ENCODE measurements at places on chromosomes 12 and 14.
A peak's percentile ranks its signal among the peaks of the same experiment; 100 is the strongest.

DNA sequence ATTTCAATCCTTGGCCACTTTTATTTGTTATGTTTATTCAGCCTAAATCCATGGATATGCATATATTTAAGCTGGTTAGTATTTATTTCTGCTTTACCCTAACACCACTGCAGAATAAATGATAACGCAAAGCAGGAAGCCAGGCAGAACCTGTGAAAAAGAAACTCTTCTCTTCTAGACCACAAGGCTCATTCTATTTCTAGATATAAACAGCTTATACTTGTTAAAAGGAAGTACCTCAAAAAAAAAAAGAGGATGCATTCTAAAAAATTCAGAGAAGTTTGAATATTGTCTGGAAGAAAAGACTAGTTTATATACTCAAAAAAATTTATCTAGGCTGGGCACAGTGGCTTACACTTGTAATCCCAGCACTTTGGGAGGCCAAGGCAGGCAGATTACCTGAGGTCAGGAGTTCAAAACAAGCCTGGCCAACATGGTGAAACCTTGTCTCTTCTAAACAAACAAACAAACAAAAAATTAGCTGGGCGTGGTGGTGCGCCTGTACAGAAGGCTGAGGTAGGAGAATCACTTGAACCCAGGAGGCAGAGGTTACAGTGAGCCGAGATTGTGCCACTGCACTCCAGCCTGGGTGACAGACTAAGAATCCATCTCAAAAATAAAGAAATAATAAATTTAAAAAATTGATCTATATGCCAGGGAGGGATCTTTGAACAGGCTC, 55.8 kb downstream of the GALNT4 start:
- no peak for DNase-seq

DNA sequence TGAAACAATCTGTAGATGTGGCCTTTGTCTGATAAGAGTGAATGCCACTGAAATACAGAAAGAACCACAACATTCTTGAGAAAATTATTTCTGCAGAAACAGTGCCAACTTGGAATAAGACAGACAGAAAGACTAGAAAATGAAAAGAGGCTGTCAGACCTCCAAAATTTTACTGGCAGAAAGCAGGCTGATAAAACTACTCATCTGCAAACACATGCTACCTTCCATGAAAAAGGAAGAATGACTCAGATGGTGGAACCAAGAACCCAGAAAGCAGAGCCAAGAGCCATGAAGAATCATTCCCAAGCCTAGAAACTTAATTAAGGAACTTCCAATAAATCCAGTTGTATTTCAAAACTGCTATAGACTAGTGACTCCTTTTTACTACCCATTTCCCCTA, 31.9 kb upstream of the OSBPL8 start:
- DNase-seq = peak; percentile 47

- DNase-seq = no peak
Measured at GRCh38 chr12:38746744-38747143, 158.6 kb downstream of the CPNE8 start.

GRCh38 chr14:51327376-51327775, 87.3 kb downstream of the TMX1 start:
- peak; percentile 35 for DNase-seq

- DNase-seq = no peak
Measured at GRCh38 chr14:83421711-83422110, 1888.1 kb upstream of the SEL1L start.

GRCh38 chr12:101670007-101670671, 27.3 kb upstream of the CHPT1 start:
- DNase-seq = peak; percentile 20

GRCh38 chr12:63930971-63931370, 86.5 kb downstream of the SRGAP1 start:
- peak; percentile 61 for DNase-seq

DNA sequence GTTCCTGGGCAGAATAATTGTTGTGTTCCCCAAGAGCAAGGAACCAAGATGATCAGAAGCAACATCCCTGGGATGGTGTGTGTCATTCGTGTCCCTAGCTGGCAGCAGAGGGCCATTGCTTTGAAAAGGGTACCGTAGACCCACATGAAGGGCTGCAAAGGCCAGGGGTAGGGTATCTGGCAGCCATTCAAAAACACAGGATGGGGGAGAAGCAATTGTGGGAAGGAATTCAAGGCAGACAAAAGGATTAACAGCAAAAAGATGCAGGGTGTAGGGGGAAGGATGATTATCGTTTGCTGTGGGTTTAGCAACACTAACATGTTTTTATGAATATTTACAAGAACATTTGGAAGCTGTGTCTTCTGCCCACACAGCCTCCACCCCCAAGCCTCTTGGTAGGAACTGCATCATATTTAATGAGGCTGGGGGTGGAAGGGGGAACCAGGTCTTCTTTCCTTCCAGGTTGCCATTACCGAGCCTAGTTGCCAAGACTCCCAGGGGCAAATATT, 169.0 kb upstream of the G2E3 start:
- DNase-seq = no peak

DNA sequence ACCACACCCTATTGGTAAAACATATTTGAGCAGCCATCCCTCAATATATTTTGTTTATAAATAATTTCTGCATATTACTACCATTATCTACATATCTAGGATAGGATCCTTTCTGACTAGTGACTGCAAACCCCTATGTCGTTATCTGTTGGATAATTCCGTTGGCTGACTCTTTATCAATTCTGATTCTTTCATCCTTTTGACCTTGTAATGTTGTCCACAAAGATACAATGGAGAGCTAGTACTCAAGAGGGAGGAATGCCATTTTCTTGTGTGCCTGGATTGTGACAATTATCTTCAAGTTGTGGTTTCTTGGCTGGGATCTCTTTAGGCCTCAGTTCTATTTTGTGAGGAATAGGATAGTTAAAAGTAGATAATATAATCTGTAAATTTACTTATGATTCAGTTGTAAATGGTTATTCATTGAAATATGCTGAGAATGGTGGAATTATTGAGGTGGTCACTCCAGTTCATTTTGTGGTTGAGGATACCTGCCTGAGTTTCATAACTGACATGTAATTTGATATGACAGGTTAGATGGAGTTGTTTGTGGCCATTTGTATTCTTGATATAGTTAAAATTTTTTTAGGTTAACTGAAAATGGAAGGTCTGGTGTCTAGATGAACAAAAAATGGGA, 10.1 kb downstream of the CHST11 start:
- no peak for DNase-seq
